GM06990 (cell line): ENCODE measurements at places on chromosomes 4 and X.

- DNase-seq: no peak
Measured at GRCh38 chr4:99879458-99879857, 14.8 kb downstream of the LAMTOR3 start.

DNA sequence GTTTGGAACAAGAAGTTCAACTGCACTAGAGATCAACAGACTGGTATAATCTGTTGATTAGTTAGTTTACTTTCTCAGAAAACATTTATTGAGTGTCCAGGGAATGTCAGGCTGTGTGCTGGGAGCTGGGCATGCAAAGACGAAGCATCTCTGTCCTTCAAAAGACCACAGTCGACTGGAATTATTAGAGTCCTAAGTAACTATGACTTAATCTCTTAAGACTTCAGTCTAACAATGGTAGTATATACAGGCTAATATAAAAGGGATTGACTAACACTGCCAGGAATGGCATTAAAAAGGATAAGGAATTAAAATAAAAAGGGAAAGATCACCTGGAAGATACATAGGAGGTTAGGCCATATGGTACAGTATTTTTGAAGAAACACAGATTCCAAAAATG, 128.7 kb downstream of the WDFY3 start:
- no peak for DNase-seq

- DNase-seq: peak; percentile 6
Measured at GRCh38 chr4:81724925-81725329, 253.2 kb upstream of the RASGEF1B start.

DNA sequence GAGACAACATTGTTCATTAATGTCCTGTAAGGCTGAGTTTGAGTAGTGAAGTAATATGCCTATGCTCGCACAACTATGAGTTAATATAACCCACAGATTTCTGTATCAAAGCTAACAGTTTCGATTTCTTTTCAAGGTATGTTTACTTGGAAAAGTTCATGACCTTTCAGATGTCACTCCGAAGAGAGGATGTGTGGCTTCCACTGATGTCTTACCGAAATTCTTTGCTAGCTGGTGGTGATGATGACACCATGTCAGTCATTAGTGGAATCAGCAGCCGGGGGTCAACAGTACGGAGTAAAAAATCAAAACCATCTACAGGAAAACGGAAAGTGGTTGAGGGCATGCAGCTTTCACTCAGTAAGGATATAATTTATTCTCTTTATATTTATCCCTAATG, 124.9 kb downstream of the STAG2 start:
- no peak for DNase-seq

- DNase-seq: no peak
Measured at GRCh38 chr4:77167866-77168265, 10.9 kb downstream of the CCNG2 start.

DNA sequence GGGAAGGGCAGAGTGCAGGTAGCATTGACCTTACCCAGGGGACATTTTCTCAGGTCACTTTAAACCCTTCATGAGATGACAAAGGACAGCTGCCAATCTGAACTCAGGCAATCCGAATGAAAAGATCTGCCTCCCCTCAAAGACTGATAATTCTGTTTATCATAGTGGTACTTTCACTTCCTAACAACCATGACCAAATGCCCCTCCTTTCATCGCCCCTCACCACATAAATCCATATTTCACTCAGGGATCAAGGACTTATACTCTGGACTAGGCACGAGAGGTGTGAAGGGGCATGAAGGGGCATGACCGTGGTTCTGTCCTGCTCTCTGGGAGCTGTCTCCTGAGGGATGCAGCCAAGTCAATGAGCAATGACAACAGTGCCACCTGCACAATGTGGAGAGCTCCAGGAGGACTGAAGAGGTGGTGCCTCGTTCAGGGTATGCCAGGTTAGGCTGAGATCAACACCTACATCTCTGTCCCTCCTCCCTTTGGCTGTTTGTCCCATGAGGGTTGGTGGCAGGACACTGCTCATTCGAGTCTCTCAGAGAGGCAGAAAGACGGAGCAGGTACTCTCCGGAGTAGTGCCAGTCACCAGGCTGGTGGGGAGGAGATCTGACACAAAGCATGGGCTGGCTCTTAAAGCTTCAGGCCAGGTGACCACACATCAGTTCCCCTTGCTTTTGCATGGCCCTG, 12.5 kb downstream of the HS3ST1 start:
- no peak for DNase-seq

- peak; percentile 33 for DNase-seq
Measured at GRCh38 chrX:106484233-106484632, 127.5 kb upstream of the RADX start.

GRCh38 chr4:89196745-89197144, 85.4 kb downstream of the TIGD2 start:
- no peak for DNase-seq
